CD4-positive, alpha-beta memory T cell (primary cell): ENCODE measurements at places on chromosomes 5 and 9. TPM values are rescaled to one million over a fixed set of nuclear protein-coding genes. Genes with fewer than 3 reads are reported as not detected.

DNA sequence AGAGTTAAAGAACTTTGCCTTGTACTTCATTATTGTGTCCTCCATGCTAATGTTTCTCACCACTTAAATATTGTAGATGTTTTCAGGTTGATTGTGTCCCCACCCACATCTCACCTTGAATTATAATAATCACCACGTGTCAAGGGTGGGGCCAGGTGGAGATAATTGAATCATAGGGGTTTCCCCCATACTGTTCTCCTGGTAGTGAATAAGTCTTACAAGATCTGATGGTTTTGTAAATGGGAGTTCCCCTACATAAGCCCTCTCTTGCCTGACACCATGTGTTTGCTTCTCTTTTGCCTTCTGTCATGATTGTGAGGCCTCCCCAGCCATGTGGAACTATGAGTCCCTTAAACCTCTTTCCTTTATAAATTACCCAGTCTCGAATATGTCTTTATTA, 248.3 kb downstream of the FBXL7 start:
- DNase-seq: no peak
- no peaks in the 10 kb centered on the region for H3K27me3 ChIP-seq
- H3K36me3 ChIP-seq: no peaks in the 10 kb centered on the region
- no peak overlapping the region for H3K27ac ChIP-seq
- no peak overlapping the region for H3K4me3 ChIP-seq
- no peaks in the 10 kb centered on the region for H3K4me1 ChIP-seq

DNA sequence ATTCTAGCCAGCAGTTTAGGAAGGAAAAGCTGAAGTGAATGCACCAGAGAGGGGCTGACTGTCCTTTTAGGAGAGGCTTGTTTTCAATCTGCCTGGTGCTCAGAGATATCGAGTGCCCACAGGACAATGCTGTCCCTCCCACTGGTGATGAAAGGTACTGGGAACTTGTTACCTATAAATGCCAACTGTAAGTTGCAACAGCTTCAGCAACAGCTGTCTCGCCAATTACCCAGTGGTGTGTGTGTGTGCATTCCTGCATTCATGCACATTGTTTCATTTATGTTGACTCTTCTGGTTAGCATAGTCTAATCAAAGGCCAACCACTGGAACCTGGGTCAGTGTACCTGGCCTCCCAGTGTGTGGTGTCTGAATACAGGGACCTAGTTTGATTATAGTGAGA, 161.1 kb downstream of the CSNK1G3 start:
- H3K36me3 ChIP-seq: no peaks in the 10 kb centered on the region
- H3K4me1 ChIP-seq: no peaks in the 10 kb centered on the region
- H3K27ac ChIP-seq: no peak overlapping the region
- H3K27me3 ChIP-seq: no peaks in the 10 kb centered on the region

Gene LHX3
- not detected for polyA plus RNA-seq

DNA sequence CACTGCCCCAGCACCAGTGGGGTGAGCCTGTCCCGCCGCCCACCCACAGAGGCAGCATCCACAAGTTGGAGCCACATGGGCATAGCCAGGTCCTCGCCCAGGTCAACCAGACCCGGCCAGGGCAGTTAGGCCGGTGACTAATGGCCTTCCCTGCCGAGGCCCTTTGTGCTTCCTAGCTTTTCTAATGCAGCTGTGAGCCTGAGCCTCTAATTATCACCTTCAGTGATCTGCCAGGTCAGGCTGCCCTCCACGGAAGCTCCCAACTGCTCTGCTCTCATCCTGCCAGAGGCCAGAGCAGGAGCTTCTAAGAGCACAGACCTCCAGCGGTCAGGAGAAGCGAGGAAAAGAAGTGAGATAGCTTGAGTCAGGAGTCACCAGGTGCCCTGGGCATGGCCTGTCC, 87.1 kb upstream of the PPP1R26 start:
- DNase-seq: no peak
- no peaks in the 10 kb centered on the region for H3K27me3 ChIP-seq
- H3K27ac ChIP-seq: no peak overlapping the region

- H3K4me3 ChIP-seq: no peak overlapping the region
- H3K36me3 ChIP-seq: no peaks in the 10 kb centered on the region
- H3K27me3 ChIP-seq: no peaks in the 10 kb centered on the region
- DNase-seq: no peak
These were observed 73.2 kb downstream of the AOPEP start for GRCh38 chr9:94799578-94800264.

Gene TMEM171
- 1.3 TPM for polyA plus RNA-seq

GRCh38 chr9:37410969-37411785, 11.3 kb upstream of the GRHPR start:
- peaks cover 28% of the 10 kb centered on the region for H3K4me1 ChIP-seq
- no peaks in the 10 kb centered on the region for H3K27me3 ChIP-seq
- H3K36me3 ChIP-seq: no peaks in the 10 kb centered on the region
- no peak overlapping the region for H3K4me3 ChIP-seq
- H3K27ac ChIP-seq: no peak overlapping the region

GRCh38 chr9:87075537-87075936, 128.2 kb upstream of the GAS1 start:
- no peaks in the 10 kb centered on the region for H3K27me3 ChIP-seq
- no peak overlapping the region for H3K4me3 ChIP-seq
- H3K27ac ChIP-seq: no peak overlapping the region
- no peak for DNase-seq
- H3K4me1 ChIP-seq: no peaks in the 10 kb centered on the region

Gene SH3TC2
- polyA plus RNA-seq: not detected

Gene PAEP
- not detected for polyA plus RNA-seq

Gene EPB41L4A
- 1.1 TPM for polyA plus RNA-seq

GRCh38 chr5:142439207-142439860, 114.5 kb upstream of the SPRY4 start:
- H3K4me3 ChIP-seq: no peak overlapping the region
- no peak overlapping the region for H3K27ac ChIP-seq
- DNase-seq: no peak
- no peaks in the 10 kb centered on the region for H3K36me3 ChIP-seq
- H3K4me1 ChIP-seq: peaks cover 38% of the 10 kb centered on the region

GRCh38 chr9:123825342-123826060, 104.4 kb downstream of the DENND1A start:
- no peaks in the 10 kb centered on the region for H3K36me3 ChIP-seq
- H3K4me3 ChIP-seq: no peak overlapping the region
- no peaks in the 10 kb centered on the region for H3K27me3 ChIP-seq

DNA sequence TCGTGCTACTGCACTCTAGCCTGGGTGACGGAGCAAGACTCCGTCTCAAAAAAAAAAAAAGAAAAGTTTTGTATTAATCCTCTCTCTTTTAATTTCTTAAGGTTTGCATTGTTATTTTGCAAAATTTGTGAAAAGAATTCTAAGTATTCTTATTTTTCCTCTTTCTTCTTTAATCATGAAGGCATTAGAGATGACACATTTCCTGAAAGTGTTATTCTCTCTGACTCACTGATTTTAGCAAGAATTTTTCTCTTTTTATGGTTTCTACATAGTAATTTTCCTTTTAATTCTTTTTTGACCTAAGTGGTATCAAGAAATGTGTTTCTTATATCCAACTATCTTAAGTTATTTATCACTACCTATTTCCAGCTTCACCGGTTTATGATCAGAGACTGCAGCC, 78.0 kb downstream of the NSUN2 start:
- DNase-seq: no peak
- no peaks in the 10 kb centered on the region for H3K4me1 ChIP-seq
- H3K27ac ChIP-seq: no peak overlapping the region
- H3K27me3 ChIP-seq: no peaks in the 10 kb centered on the region

GRCh38 chr5:96053063-96053735, 91.5 kb upstream of the ELL2 start:
- no peak for DNase-seq
- H3K27ac ChIP-seq: no peak overlapping the region
- no peaks in the 10 kb centered on the region for H3K36me3 ChIP-seq
- H3K4me1 ChIP-seq: no peaks in the 10 kb centered on the region
- H3K4me3 ChIP-seq: no peak overlapping the region

DNA sequence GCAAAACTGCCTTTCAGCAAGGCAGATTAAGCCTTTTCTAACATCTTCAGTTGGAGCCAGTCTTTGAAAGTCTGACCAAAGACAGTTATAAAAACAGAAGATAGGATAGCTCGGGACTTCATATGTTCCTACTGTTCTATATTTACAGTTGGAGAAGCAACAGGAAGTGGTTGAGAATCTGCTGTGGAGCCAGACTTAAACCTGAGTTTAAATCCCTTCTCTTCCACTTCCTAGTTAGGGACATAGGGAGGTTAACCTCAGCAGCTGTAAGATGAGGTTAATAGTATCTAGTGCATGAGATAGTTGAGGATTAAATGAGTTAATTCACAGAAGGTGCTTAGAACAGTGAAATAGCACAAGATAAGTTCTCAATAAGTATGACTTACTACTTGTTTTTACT, 84.5 kb upstream of the FREM1 start:
- peak overlapping the region; percentile 13 for H3K27ac ChIP-seq
- peaks cover 34% of the 10 kb centered on the region for H3K4me1 ChIP-seq
- H3K27me3 ChIP-seq: no peaks in the 10 kb centered on the region
- no peaks in the 10 kb centered on the region for H3K36me3 ChIP-seq
- no peak overlapping the region for H3K4me3 ChIP-seq

Gene BTNL3
- not detected for polyA plus RNA-seq

- DNase-seq: no peak
- H3K4me1 ChIP-seq: no peaks in the 10 kb centered on the region
- no peaks in the 10 kb centered on the region for H3K36me3 ChIP-seq
- H3K4me3 ChIP-seq: no peak overlapping the region
These were observed 84.5 kb downstream of the FOXD1 start for GRCh38 chr5:73363911-73364730.

Gene SPOCK1
- not detected for polyA plus RNA-seq

DNA sequence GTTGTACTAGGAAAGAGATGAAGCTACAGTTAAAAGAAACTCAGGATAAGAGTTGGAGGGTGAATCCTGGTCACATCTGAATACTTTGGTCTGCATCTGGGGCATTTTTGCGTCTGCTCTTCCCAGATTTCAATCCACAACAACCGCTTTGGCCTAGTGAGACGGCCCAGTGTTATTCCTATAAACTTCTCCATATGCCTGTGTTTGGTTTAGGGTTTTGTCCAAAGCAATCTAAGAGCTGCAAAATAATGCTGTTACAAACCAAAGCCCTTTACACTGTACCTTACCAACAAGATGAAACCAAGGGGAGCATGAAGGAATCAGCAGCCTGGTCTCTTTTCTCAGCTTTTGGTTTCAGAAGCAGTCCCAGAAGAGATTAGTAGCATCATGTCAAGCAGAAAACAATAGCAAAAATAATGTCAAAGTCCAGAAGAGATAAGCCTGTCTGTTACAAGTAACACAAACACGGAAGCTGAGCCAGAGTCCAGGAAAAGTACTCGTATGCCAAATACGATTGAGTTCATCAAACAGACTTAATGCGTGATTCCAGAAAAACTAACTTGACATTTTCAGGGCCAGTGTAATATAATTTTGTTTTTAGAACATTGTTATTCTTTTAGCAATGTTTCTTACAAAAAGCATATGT, 379.9 kb upstream of the ACO1 start:
- H3K27ac ChIP-seq: no peak overlapping the region
- H3K36me3 ChIP-seq: no peaks in the 10 kb centered on the region
- no peak for DNase-seq
- no peak overlapping the region for H3K4me3 ChIP-seq

GRCh38 chr9:106482733-106483132, 380.2 kb upstream of the ZNF462 start:
- H3K4me3 ChIP-seq: no peak overlapping the region
- H3K27ac ChIP-seq: no peak overlapping the region

Gene MEGF10
- polyA plus RNA-seq: not detected

Gene PAPPA
- polyA plus RNA-seq: not detected

- H3K4me1 ChIP-seq: peaks cover 6% of the 10 kb centered on the region
- H3K36me3 ChIP-seq: no peaks in the 10 kb centered on the region
- no peaks in the 10 kb centered on the region for H3K27me3 ChIP-seq
- DNase-seq: no peak
- no peak overlapping the region for H3K27ac ChIP-seq
These were observed 45.2 kb upstream of the FYB1 start for GRCh38 chr5:39264528-39264927.
